ENCODE measurements at places on chromosomes 2 and 18.

GRCh38 chr2:34705551-34706247 lies 1106.6 kb upstream of the FAM98A start:
- DNase-seq, result no peak

GRCh38 chr2:233413559-233414272 lies 59.4 kb downstream of the DGKD start:
- no peak for DNase-seq

GRCh38 chr2:111022633-111023032 lies 98.1 kb upstream of the BCL2L11 start:
- DNase-seq, result no peak

DNA sequence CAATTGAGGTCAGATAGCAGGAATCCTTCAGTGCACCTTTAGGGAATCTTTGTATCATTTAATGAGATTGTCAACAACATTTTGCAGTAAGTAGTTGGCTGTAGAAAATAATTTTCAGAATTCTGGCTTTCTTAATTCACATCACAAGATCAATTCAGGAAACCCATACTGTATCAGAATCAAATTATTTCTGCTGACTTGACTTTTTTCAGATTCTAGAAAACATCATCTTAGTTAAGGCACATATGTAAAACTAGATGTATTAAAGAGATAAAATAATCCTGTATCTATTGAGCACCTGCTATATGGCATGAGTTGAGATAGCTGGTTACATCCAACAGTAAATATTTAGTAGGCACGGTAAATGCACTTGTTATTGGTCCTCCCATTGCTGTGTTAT lies 791.4 kb downstream of the TDRD15 start:
- DNase-seq, result no peak

DNA sequence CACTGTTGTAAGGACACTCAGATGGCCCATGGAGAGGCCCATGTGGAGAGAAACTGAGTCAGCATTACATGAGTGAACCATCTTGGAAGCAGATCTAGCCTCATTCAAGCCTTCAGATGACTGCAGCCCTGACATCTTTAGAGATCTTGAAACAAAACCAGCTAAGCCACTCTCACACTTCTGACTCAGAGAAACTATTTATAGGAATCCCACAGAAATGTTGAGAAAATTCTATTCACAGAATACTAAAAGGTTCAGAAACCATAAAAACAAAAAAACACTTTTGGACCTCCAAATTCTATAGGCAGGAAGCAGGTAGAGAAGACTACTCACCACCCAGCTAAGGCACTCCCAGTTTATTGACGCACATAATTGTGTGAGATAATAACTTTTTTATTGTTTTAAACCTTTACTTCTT lies 8.7 kb downstream of the TMEM169 start:
- peak; percentile 31 for DNase-seq

GRCh38 chr2:18792226-18792629 lies 202.9 kb upstream of the NT5C1B start:
- DNase-seq, result no peak

DNA sequence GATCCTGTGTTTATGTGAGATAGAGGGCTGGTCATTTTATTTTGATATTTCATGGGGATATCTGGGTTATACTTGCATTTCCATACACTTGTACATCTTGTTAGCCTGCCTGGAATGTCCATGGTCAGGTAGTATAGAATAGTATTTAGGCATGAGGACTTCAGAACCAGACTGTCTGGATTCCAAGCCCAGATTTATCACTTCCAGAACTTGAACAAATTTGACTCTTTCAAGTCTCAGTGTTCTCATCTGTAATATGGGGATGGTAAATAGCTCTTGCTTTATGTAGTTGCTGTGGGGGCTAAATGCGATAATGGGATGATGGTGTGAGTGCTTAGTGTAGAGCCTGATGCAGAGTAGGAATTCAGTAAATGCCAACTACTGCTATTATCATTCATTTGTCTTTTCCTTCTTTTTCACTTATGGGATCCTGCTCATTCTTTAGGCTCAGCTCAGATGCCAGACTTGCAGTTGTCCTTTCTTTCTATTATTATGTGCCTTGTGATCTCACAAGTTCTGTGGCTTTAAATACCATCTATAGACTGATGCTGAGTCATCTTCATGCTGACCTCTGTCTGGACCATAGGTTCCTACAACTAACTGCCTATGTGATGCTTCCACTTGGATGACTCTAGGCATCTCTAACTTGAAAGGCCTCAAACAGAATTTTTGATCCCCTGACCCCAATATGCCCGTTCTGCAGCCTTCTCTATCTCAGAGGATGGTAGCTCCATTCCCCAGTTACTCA lies 67.4 kb downstream of the POLE4 start:
- DNase-seq, result no peak

DNA sequence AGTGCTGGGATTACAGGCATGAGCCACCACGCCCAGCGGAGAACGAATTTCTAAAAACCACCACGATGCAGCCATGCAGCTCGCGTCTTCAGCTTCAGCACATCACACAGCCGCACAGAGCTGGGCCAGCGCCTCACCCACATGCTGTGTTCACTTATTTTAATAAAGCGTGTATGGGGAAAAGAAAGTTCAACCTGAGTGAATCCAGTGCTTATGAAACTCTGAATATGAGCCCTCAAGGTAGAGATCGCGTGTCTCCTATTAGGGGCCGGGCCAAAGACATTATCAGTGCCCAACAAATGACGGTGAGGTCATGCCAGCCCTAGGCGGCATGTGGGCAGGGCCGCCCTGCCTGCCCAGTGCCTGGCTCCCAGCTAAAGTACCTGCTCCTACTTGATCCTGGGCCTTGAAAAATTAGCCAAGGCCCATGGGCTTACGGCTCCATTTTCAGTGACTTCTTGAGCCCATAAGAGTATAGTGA lies 44.3 kb downstream of the SPRED2 start:
- DNase-seq, result peak; percentile 84

- no peak for DNase-seq
Observed at GRCh38 chr2:146572598-146572997, 1272.2 kb upstream of the ACVR2A start.

- no peak for DNase-seq
Observed at GRCh38 chr2:120886534-120887319, 151.1 kb downstream of the GLI2 start.

- no peak for DNase-seq
Observed at GRCh38 chr2:64753399-64753798, 99.7 kb upstream of the SERTAD2 start.

DNA sequence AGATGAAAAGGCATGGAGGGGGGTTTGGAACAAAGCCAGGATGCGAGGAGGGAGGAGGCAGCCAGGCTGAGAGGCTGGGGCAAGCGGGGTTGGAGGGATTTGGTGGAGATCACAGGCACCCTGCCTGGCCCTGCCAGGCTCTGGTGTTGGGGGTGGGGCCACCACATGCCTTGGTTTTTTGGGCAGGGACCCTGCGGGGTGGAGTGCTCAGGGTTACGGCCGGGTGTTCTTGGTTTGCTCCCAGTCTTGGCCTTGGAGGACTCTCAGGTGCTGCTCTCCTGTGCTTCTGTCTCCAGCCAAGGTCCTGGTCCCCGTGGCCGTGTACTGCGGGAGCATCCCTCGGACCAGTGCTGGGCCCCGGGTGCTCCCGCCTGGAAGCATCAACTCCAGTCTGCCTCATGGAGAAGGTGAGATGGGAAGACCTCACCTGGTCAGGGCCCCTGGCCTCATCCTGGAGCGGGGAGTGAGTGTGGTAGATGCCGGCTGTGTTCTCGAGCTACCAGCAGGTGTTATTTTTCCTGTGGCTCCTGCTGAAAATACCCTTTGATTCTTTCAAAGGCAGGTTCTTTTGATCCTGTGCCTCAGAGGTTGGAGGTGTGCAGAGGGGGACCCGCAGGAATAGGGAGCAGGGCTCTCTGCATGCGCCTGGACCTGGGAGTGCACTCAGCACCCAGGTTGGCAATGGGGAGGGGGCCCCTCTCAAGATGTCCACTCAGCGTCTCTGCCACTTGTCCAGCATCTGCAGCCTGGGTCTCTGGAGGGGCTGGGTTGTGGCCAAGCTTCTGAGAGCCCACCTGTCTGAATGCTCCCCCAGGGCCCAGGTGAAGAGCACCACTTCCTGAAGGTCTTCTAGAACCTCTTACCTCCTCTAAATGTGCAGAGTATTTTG lies 17.0 kb downstream of the TOGARAM2 start:
- no peak for DNase-seq

DNA sequence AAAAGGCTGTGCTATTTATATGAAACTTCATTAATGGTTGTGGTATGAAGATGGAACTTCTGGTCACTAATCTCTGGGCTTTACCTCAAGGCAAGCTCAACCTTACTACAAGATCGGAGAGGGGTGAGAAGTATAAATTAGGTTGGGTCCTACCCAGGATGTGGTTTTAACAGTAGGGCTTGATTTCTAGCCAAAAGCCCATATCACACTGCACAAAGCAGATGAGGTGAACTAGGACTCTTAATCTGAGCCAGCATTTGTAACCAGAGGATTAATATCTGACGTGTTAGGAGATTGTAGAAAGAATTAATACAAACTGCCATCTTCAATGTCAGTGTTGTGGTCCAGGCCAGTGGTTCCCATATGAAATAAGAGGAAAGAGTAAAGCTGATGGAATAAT lies 86.4 kb upstream of the RGPD4 start:
- DNase-seq, result no peak

GRCh38 chr2:47225061-47225783 lies 70.1 kb upstream of the STPG4 start:
- DNase-seq, result no peak

GRCh38 chr2:117833911-117834310 lies 19.4 kb downstream of the DDX18 start:
- DNase-seq, result no peak

GRCh38 chr2:171244970-171245782 lies 84.5 kb upstream of the TLK1 start:
- no peak for DNase-seq

GRCh38 chr2:167833294-167833693 lies 414.1 kb downstream of the STK39 start:
- DNase-seq, result no peak

DNA sequence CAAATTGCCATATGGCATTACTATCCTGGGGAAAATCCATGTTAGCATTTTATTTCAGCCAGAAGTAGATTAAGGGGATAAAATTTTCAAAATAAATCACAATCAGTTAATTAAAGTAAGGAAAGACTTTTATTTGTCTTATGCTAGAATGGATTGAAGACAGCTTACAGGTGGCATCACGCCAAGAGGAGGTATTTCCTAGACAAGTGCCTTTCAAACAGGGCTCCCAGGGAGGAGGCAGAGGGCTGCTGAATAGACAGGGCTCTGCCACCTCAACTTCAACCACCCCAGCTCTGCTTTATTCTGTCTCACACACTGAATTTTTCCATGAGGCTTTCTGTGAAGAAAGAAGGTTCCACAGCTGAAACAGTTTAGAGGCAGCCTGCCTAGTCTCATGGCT lies 12.2 kb downstream of the CCDC68 start:
- DNase-seq, result no peak

GRCh38 chr18:22093731-22094357 lies 75.5 kb upstream of the GATA6 start:
- DNase-seq, result no peak

GRCh38 chr18:45373286-45373880 lies 241.9 kb upstream of the SLC14A2 start:
- DNase-seq, result no peak

- DNase-seq, result no peak
Observed at GRCh38 chr2:1593371-1594122, 150.8 kb downstream of the PXDN start.

GRCh38 chr18:59086522-59086921 lies 53.2 kb upstream of the SEC11C start:
- no peak for DNase-seq

GRCh38 chr2:223598994-223599639 lies 3.0 kb downstream of the SCG2 start:
- DNase-seq, result no peak

DNA sequence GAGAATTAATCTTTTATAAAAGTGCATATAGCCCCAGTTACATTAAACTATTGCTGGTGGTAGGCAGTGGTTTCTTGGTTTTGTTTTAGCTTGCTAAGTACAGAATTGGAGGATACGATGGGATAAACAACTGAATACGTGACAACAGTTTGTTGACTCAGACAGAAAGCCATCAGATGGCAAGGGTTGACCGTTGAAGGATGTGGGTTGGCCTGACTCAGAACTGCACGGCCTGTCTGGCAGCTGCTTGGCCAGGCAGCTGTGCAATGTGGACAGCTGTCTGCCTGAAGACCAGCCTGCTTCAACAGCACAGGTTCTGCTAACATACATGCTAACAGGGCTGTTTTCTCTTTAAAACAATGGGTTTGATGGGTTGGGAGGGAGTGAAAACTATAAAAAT lies 46.6 kb downstream of the PRKRA start:
- peak; percentile 79 for DNase-seq

DNA sequence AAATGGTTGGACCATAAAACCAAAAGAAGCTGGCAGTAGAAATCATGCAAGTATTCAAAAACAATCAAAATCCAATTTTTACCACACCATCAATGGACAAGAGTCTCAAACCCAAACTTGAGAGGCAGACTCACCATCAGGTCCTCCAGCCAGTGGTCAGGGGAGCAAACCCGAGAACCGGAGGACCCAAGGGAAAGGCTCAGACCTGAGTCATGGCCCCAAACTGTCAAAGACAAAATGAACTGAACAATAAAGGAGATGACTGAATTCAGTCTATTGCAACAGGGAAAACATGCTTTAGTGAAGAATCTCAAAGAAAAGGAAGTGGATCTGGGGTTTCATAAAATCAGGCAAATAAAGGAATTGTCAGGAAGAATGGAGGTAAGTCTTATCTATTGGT lies 150.7 kb upstream of the MGAT5 start:
- DNase-seq, result no peak

- DNase-seq, result no peak
Observed at GRCh38 chr18:23227726-23228070, 92.4 kb downstream of the CABLES1 start.

GRCh38 chr2:107645586-107645985 lies 181.1 kb upstream of the RGPD4 start:
- DNase-seq, result no peak

DNA sequence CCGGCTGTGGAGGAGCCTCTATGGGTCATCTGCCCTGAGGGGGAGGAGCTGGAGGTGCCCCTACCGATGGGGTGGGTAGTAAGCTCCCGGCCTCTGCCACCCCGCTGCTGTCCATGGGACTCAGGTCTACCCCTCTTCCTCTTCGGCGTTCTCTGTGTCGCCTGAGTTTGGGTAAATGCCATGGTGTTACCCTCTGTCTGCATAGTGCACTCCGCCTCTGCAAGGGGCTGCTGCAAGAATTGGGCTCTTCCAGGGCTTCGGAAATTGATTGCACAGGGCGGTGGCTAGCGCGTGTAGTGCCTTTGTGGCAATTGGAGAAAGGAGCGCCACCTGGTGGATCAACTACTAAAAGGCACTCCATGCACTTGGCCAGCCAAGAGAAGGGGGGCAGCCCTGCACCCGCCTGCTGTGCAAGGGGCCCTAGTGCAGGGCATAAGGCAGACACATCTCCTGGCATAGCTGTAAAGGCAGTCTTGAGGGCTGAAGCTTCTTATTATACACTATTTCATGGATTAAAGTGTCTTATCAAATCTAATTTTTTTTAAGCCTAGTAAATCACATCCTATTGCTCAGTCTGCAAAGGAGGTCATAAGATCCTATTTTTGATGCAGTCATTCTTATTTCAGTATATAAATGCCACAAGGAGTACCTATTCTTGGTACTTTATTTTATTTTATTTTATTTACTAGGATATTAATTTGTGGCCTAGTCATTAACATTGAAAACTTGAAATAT lies 308.9 kb downstream of the PDE11A start:
- peak; percentile 35 for DNase-seq

- no peak for DNase-seq
Observed at GRCh38 chr2:30776831-30777635, 30.2 kb downstream of the CAPN13 start.
